CD4-positive, alpha-beta T cell treated with Interleukin-10 for 1 hour (primary cell): ENCODE measurements at places on chromosomes 11 and 22.

- no peak for DNase-seq
Measured at GRCh38 chr11:129768356-129768755, 47.3 kb upstream of the TMEM45B start.

DNA sequence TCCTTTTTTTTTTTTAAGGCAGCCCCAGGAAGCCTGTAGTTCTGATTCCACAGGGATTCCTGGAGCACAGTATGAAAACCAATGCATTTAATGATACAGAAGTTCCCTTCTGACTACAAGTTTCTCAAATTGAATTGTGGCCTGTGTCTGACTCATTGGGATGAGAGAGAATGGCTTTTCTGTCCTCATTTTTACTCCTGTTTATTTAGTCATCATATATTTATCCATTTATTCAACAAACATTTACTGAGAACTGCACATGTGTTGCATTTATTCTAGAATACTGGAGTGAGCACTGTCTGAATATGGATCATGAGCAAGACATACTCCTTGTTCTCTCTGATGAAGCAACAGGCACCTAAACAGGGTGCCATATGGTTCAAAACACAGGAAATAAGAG is 231.2 kb downstream of the NTM start:
- DNase-seq: no peak

DNA sequence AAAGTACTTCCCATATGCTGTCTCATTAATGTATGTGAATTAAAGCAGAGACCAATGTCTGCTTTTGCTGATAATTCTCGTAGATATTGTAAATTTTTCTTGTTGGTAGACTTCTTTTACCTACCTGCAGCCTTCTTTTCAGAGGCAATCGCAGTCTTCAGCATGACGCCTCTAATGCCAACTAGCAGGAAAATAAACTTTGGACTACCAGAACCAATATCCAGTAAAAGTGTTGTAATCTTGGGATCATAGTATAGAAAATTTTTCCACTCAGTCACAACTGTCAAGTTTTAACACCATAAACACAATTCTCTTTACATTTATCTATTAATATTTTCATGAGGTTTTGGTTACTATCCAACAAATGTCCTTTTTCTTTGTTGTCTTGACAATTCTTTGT is 2.3 kb downstream of the DEPDC7 start:
- DNase-seq: no peak

DNA sequence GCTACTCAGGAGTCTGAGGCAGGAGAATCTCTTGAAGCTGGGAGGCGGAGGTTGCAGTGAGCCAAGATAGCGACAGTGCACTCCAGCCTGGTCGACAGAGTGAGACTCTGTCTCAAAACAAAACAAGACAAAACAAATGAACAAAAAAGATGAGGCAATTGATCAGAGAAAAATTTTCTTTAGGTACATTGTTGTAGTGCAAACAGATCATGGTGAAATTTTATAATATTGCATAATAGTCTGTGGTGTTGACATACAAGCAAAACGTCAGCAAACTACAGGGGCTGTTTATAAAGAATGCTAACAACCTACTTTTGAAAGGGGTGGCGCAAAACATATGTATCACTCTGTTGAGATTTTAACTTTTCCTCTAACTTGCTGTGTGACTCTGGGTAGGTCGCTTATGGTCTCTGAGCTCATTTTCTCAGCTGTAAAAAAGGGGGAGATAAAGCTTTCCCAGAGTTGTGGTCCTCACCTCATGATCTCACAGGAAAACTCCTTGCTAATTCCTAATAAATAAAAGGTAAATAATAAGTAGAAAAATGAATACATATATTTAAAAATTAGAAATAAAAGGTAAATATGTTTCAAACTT is 64.8 kb upstream of the NUP160 start:
- no peak for DNase-seq

DNA sequence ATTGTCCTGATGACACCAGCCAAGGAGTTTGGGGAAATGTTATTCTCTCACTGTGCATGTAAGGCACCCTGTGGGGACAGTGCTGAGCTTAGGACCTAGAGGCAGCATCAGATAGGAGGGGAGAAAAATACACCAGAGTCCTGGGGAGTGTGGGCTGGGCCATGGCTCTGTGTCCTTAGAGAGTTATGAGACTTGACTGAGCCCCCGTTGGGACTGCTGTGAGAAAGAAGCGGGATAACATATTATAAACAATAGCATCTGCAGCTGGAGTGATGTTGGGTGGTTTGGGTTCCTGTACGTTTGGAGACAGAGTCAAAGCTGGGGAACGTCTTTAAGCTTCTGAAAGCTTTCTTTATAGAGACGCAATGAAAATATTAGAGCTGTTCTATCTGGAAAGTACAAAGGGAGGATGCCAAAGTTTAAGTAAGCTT is 90.9 kb upstream of the CRTAM start:
- DNase-seq: no peak

- DNase-seq: no peak
Measured at GRCh38 chr11:117203069-117203407, 3.9 kb downstream of the TAGLN start.

DNA sequence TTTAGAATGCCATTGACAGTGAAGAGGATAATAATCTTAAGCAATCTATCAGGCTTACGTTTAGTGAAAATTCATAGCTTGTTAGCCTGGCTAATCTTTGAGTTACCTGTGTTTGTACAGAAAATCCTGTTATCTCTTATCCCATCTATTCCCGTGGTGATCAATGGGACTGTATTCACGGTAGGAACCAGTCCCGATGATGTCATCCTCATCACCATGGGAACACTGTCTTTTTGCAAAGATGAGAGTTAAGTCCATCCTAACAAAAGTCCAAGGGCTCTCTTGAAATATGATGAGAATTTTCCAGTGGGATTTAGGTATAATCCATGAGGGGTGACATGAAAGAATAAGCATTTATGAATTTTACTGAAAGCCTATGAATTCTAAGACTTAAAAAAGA is 762.2 kb downstream of the ETS1 start:
- DNase-seq: no peak

DNA sequence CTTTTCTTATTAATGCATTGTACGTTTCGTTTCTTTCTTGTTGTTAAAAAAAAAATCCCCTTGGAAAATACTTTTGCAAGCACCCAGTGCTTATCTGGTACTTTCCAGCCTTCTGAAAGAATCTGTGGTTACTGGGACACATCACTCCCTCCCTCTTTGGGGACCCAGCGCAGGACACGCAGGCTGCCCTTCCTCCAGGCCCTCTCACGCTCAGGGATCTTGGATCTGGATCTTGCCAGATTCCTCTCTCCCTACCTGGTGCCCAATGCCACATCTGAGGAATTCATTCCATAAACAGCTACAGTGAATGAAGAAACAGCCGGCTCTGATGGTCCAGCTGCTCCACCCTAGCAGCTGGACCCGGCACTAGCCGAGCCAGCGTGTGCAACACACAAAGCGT is 55.7 kb downstream of the PHF21B start:
- DNase-seq: no peak

GRCh38 chr11:65410936-65411680 is 11.5 kb upstream of the NEAT1 start:
- DNase-seq: no peak

GRCh38 chr11:3920148-3920852 is 64.8 kb downstream of the STIM1 start:
- DNase-seq: peak; percentile 72

- no peak for DNase-seq
Measured at GRCh38 chr11:9651899-9652748, 11.8 kb upstream of the SWAP70 start.

GRCh38 chr11:17021511-17021910 is 7.3 kb upstream of the PLEKHA7 start:
- DNase-seq: no peak

DNA sequence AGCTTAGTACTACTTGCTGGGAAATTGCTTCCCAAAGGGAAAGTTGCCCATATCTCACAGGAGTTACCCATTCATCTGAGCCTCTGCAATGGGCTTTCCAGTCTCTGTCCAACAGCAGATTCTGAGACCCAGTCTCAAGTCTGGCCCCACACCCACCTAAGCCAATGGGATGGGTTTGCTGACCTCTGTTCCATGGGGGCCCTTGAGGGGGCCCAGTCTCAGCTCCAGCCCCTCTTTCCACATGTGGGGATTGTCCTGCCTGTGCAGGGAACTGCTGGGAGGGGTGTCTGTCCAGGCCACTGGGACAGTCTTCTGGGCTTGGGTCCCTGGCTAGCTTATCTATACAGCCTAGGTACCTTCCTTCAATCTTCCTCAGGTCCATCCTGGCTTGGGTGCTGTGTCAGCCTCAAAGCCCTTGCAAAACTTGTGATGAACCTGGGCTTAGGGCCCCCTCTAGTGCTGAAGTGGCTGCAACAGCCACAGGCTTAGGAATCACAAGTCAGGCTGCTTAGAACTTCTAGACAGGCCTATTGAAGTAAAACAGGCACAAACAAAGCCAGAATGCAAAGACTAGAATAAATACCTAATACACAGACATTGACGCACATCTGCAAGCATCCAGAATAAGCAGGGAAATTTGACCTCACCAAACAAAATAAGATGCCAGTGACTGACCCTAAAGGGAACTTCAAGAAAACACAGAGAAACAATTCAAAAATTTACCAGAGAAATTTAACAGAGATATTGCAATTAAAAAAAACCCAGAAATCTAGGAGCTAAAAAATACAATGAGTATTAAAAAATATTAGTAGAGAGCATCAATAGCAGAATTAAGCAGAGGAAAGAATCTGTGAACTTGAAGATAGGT is 11.7 kb upstream of the PATL1 start:
- DNase-seq: peak; percentile 72

GRCh38 chr11:63939397-63939891 is 642 bp downstream of the NAA40 start:
- DNase-seq: no peak

- no peak for DNase-seq
Measured at GRCh38 chr22:27988704-27989103, 69.6 kb upstream of the PITPNB start.

GRCh38 chr11:131073167-131073566 is 156.9 kb upstream of the SNX19 start:
- no peak for DNase-seq

DNA sequence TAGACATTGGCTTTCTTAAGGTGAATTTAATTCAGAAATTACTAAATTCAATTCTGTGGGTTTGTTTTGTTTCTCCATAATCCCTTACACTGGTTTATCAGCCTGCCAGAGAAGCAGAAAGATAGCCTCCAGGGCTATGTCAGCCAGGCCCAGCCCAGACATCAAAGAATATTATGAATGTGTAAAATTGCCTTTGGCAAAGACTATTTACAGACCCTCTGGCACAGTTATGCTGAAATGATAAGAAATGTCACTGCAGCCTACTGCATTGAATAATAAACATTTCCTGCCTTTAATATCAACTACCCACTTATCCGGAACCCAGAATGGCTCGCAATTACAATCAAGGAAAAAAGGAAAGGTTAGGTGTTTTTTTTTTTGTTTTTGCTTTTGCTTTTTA is 562.5 kb upstream of the LRRC4C start:
- DNase-seq: no peak

DNA sequence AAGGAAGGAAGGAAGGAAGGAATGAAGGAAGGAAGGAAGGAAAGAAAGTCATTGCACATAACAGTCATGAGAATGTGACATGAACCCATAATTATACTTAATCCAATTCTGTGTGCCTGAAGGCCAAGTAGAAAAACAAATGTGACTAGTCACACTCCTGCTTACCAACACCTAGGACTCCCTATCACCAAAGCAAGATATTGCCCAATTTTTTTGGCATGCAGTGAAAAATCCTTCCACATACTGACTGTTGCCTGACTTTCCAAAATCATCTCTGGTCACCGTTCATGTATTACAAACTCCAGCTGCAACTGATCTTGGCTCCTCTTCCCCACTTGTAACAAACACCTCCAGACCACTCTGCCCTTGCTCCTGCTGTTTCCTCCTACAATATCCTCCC is 516.8 kb downstream of the OPCML start:
- DNase-seq: no peak

DNA sequence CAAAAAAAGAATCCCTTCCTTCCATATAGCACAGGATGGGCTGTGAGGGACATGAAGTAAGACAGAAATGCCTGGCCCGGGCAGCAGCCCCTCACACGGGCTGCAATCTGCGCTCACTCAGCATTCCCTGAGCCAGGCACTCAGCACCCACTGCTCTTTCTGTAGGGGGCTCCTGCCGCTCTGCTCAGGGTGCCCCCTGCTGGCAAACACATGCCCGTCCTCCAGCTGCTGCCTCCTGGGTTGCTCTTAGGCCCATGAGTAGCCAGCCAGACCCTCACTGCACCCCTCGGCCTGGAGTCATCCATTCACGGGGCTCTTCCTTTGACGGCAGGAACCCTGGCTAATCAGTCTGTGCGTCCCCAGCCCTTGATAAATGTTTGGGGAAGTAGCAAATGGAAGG is 6.9 kb downstream of the MCAT start:
- peak; percentile 47 for DNase-seq

DNA sequence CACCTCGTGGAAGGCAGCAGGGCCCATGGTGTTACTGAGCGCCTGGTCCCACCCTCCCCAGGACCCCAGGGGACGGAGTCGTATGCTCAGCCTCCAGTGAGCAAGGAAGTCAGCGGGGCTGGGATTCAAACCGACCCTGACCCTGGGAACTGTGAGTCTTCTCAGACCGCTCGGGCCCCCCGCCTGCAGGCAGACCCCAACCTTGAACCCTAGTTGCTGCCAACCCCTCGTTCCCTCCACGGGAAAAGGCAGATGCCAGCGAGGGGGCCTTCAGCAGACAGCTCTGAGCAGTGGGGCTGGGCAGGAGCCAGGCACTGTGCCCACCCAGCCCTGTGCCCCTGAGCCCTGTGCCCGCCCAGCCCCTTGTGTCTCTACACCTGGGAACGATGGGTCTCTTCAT is 6.4 kb downstream of the SLC16A8 start:
- no peak for DNase-seq

DNA sequence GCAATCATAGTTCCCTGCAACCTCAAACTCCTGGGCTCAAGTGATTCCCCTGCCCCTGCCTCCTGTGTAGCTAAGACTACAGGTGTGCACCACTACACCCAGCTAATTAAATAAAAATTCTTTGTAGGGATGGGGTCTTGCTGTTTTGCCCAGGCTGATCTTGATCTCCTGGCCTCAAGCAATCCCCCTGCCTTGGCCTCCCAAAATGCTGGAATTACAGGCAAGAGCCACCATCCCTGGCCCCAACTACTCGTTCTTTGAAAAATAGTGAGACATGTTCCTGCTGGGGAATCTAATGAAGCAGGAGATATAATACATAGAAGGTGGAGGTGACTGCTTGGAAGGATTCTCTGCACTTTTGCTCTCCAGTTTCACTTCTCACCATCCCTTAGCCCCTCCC is 40.1 kb upstream of the RFPL3 start:
- DNase-seq: no peak

- DNase-seq: no peak
Measured at GRCh38 chr22:17569971-17570511, 6.7 kb downstream of the SLC25A18 start.
